ENCODE measurements at places on chromosomes 11 and 22.

DNA sequence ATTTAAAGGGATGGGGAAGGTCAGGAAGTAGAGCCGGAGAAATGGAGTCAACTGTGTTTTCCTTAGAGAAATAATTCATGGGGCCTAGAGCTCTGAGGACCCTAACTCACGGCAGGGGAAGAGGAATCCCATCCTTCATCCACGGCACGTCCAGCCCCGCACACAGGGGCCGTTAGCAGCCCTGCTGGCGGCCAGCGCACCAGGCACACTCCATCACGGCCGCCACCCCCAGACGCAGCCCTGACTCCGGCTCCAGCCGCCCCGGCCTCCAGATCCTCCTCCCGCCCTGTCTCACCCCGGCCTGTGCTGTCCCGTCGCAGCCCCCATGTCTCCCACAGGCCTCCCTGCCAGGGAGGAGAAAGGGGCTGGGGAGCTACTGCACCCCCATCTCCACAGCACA is 11.2 kb downstream of the MRPL23 start:
- DNase-seq: no peak

DNA sequence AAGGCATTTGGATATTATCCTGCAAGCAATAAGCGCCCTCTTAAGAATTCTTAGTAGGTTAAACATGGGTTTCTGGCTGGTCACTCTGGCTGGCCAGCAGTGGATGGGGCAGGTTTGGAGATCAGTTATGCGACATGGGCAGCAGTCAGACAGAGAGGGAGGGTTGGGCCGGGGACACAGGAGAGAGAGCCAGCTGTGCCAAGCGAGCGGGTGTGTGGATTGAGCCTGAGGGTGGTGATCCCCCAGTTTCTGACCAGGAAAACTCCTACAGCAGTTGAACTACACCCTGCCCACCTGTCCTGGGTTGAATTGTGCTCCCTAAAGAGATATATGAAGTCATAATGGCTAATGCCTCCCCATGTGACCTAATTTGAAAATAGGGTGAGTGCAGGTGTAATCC is 671.2 kb downstream of the TBC1D22A start:
- DNase-seq: no peak

DNA sequence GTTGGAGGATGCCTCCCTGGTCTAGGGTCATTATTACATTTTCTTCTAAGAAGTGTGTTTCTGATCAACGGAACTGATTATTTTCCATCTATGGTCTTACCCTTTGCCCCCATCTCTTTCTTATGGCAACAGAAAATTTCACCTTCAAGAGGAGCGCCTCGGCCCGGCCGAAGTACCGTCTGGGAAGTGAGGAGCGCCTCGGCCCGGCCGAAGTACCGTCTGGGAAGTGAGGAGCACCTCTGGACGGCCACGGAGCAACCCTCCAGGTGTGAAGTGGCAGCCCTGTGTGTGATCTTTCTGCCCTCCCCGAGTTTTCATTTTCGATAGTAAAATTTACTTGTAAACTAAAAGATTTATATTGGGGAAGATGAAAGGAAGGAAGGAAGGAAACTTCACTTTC is 3.1 kb upstream of the APOBEC3C start:
- no peak for DNase-seq

- no peak for DNase-seq
Measured at GRCh38 chr22:42180349-42180842, 49.8 kb upstream of the CYP2D6 start.

- no peak for DNase-seq
Measured at GRCh38 chr22:46357711-46358520, 22.4 kb downstream of the TRMU start.
